Peyer's patch (tissue), 4 donors: ENCODE measurements at places on chromosomes 4 and X. TPM values are rescaled to one million over a fixed set of nuclear protein-coding genes. Genes with fewer than 3 reads are reported as not detected.

Gene CYLC1
- not detected for total RNA-seq

- DNase-seq: no peak
Observed at GRCh38 chr4:138902705-138903104, 112.9 kb upstream of the NOCT start.

DNA sequence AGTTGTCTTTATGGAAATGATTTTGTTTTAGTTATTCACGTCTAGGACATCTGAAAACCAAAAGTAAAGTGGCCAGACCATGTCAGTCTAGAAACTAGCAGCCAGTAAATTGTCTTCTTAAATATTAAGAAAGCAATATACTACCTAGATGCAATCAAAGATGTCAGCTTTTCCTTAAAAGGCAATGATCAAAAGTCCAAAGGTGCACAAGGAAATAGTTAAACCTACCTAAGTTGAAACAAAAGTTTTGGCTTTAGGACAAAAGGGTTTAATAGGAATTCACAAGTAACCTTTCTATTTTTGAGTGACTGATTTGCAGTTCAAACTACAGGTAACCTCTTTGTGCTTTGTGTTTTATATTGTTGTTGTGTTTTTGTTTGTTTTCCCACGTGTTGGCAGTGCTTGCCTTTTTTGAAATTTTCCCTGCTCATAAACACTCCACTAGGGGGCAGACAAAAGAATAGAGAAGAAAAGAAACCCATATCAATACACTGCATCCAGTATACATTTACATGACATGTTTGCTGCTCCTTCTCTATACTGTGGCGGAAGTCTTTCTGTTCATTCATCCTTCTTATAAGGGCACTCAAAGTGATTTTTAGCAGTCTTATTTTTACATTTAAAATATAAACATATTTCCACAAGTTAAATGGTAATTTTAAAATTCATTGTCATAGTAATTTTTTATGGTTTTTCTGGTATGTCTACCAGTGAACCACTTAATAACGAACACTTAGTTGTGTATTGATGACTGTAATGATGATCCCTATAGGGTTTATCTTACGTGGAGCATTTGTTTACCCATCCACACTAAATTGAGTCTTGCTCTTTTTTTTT, 62.7 kb downstream of the GAB1 start:
- no peak for DNase-seq

DNA sequence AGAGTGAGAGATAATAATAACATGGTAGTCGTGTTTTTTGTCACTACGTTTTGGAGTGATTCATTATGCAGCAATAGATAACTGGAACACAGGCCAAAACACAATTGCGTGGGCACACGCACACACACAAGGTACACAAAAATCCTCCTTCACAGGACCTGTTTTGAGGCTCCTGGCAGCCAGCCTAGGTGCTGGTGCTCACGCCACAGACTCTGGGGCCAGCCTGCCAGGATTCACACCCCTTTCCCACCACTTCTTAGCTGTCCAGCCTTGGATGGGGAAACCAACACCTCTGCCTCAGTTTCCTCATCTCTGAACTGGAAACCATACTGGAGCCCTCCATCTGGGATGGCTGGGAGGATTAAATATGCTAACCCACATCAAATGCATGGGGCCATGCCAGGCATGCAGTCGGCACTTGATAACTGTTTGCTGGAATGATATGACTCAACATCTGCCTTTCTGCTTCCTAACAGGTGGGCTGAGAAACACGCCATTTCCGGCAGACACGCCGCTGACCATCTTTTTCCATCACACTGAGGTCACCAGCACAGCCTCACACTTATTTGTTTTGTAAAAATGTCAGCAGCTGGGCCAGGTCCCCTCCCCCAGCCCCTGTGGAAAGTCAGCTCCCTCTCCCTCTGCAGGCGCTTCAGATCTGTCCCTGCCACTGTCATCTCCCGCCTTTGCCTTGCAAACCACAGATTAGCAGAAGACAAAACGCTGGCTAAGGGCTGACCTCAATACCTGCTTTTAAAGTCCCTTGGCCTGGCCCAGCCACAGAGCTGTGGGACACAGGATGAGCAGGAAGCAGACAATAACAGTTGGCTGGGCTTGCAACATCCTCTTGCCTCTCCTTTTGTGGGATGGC, 237.5 kb downstream of the BCOR start:
- peak; percentile 76 for DNase-seq

DNA sequence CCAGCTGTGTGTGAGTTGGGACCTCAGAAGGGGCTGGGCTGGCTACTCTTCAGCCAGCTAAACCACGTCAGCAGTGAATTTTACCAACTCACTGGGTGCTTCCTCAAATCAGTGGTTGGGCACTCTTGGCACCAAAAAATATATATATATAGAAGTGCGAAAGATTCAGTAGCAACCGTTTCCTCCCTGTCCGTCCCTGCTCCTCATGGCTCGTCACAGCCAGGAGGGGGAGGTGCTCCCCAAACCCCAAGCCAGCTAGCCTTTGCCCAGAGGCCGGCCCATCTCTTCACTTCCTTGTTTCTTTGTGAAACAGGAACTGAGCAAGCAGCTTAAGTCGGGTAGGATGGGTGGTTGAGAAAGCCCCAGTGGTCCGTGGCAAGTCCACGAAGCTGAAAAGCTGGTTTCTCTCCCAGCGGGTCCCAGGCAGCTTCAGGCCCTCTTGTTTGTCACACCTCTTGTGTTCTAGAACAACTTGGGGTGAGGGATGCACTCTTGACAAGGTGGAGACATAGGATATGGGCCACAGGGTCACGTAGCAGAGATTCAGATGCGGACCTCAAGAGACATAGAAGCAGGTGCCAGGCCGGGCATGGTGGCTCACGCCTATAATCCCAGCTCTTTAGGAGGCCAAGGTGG, 6.8 kb upstream of the SASH3 start:
- peak; percentile 76 for DNase-seq

GRCh38 chrX:96435378-96436035, 249.1 kb upstream of the DIAPH2 start:
- DNase-seq: no peak
